ENCODE measurements at places on chromosomes 2 and 18. TPM values are rescaled to one million over a fixed set of nuclear protein-coding genes. Genes with fewer than 3 reads are reported as not detected.
A peak's percentile ranks its signal among the peaks of the same experiment; 100 is the strongest.

The LOXHD1 gene
- total RNA-seq, result 1.3 TPM

The AMER3 gene
- total RNA-seq, result not detected

The ATOH8 gene
- 19.4 TPM for total RNA-seq

The COL6A3 gene
- total RNA-seq, result 105 TPM

The NCKAP1 gene
- total RNA-seq, result 100 TPM

The GNLY gene
- total RNA-seq, result not detected

DNA sequence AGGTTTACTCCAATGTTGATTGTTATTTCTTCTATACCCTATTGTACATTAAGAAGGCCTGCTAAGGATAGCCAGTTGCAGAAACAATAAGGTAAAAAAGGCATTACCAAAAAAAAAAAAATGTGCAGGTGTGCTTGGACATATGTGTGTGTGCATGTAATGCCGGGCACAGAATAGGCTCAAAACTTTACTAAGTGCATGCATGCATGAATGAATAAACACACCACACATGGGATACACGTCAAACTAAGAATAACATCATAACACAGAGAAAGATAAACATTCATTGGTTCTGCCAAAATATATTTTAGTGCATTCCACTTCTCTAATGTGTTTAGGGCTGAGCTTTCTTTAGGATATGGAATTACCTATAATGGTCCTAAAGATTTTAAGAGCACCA lies 298.2 kb downstream of the TCF4 start:
- no peaks in the 10 kb centered on the region for H3K27me3 ChIP-seq
- H3K4me3 ChIP-seq, result no peak overlapping the region
- H3K36me3 ChIP-seq, result no peaks in the 10 kb centered on the region
- no peaks in the 10 kb centered on the region for H3K4me1 ChIP-seq
- no peak for DNase-seq

- no peaks in the 10 kb centered on the region for H3K27me3 ChIP-seq
- no peak overlapping the region for H3K4me3 ChIP-seq
- H3K27ac ChIP-seq, result peak overlapping the region; percentile 59
- DNase-seq, result peak; percentile 65
Measured at GRCh38 chr18:48680339-48681250, 141.8 kb downstream of the CTIF start.

- H3K36me3 ChIP-seq, result no peaks in the 10 kb centered on the region
- H3K4me3 ChIP-seq, result no peak overlapping the region
- no peak for DNase-seq
- H3K27me3 ChIP-seq, result no peaks in the 10 kb centered on the region
- H3K4me1 ChIP-seq, result peaks cover 47% of the 10 kb centered on the region
Measured at GRCh38 chr2:98801921-98802321, 71.0 kb upstream of the MGAT4A start.

GRCh38 chr18:32980896-32981295 lies 208.1 kb upstream of the KLHL14 start:
- no peaks in the 10 kb centered on the region for H3K36me3 ChIP-seq
- DNase-seq, result no peak
- H3K27me3 ChIP-seq, result no peaks in the 10 kb centered on the region
- no peak overlapping the region for H3K27ac ChIP-seq
- H3K4me1 ChIP-seq, result no peaks in the 10 kb centered on the region

- no peak overlapping the region for H3K27ac ChIP-seq
- no peak overlapping the region for H3K4me3 ChIP-seq
- no peaks in the 10 kb centered on the region for H3K4me1 ChIP-seq
- peaks cover 4% of the 10 kb centered on the region for H3K36me3 ChIP-seq
- H3K27me3 ChIP-seq, result no peaks in the 10 kb centered on the region
Measured at GRCh38 chr2:54187331-54187730, 68.7 kb downstream of the TSPYL6 start.

DNA sequence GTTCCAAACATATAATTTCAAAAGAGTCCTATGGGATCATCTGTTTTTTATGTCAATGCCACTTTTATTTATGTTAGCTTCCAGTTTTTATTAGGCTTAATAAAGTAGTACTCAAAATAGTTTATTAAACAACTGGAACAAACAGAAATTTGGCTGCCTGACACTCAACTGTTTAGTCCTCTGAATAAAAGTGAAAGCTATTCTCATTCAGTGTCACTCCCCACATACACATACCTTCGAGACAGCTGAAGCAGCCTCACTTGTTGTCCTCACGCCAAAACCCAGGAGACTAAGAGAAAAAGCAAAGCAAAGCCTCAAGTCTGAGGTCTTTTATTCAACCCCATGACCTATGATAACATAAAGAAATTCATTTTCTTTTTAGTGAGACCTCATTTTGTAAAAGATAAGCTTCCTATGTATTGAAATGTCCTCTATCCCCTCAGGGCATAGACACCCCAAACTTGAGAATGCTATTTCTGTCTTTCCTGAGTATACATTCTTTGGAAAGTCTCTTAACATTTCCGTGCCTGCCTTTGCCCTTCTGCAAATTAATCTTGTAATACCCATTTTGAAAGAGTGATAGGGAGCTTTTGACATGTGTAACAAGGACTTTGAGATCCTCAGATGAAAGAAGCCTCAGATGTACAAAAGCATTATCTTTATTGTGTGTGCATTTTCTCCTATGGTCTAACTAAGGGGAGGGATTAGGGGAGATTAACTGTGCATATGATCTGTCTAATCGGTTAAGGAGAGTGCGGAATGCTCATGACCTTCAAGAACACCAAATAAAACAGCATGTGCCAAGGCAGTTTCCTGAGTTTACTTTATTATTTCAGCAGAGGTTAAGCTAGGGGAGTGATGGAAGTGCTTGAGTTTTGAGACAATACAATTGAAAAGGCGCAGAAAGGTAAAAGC lies 1523.7 kb upstream of the PIK3C3 start:
- H3K27ac ChIP-seq, result no peak overlapping the region
- DNase-seq, result no peak
- H3K4me1 ChIP-seq, result peaks cover 9% of the 10 kb centered on the region
- H3K36me3 ChIP-seq, result no peaks in the 10 kb centered on the region
- no peaks in the 10 kb centered on the region for H3K27me3 ChIP-seq

- peaks cover 11% of the 10 kb centered on the region for H3K4me1 ChIP-seq
- DNase-seq, result no peak
- H3K27me3 ChIP-seq, result no peaks in the 10 kb centered on the region
- no peaks in the 10 kb centered on the region for H3K36me3 ChIP-seq
- H3K4me3 ChIP-seq, result no peak overlapping the region
Measured at GRCh38 chr2:157180359-157180758, 77.1 kb upstream of the GALNT5 start.

DNA sequence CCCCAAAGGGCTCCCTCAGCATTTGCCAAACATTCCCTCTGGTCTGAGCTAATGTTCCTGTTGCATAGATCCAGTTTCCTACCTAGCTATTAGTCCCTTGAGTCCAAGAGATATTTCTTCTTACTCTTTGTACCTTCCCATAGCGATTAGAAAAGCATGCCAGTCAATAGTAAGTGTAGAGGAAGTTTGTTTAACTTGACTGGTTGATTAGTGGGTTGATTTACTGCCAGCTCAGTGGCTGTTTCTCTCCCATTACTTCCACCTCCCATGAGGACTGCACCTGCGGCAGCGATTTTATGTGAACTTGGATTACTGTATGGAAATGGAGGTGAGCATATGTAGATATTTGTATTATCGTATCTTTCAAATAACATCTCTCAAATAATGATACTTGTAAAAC lies 1748.4 kb upstream of the CELF4 start:
- no peaks in the 10 kb centered on the region for H3K27me3 ChIP-seq
- H3K36me3 ChIP-seq, result no peaks in the 10 kb centered on the region
- DNase-seq, result peak; percentile 64
- peaks cover 10% of the 10 kb centered on the region for H3K4me1 ChIP-seq
- no peak overlapping the region for H3K27ac ChIP-seq
- H3K4me3 ChIP-seq, result no peak overlapping the region

- H3K27me3 ChIP-seq, result no peaks in the 10 kb centered on the region
- H3K27ac ChIP-seq, result no peak overlapping the region
- no peak overlapping the region for H3K4me3 ChIP-seq
- no peak for DNase-seq
Measured at GRCh38 chr2:105750735-105751134, 6.0 kb downstream of the NCK2 start.

DNA sequence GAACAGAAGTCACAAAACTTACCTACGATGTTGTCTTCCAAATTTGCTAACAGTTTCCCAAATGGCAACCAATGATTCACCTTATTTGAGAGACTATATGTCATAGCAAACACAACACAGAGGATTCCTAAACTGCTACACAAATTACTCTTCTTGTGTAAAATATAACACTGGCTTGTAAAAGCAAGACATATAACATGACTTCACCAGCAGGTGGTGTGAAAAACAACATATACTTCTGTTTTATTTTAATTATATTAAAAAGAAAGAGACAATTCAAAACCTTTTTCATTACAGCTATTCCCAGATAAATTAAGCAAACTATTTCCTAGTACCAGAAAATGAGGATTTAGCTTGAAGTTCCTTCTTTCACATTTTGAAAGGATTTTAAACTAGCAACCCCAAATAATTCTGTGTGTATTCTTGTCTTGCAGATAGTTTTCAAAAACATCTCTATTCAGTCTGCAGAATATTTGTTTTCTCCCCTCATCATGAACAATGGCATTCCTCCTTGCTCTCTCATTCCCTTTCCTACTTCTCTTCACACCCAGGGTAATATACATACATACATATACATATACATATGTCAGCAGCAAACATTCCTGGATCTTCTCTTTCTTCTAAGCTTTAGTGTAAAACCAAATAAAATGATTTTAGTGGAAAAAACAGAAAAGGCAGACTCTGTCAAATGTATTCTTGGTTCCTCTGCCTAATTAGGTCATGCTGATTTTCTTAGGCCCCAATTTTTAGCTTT lies 62.1 kb downstream of the SCN3A start:
- no peak for DNase-seq
- no peaks in the 10 kb centered on the region for H3K27me3 ChIP-seq
- no peak overlapping the region for H3K27ac ChIP-seq
- H3K36me3 ChIP-seq, result no peaks in the 10 kb centered on the region
- no peaks in the 10 kb centered on the region for H3K4me1 ChIP-seq

- no peaks in the 10 kb centered on the region for H3K36me3 ChIP-seq
- DNase-seq, result no peak
- H3K27me3 ChIP-seq, result no peaks in the 10 kb centered on the region
Measured at GRCh38 chr2:175432021-175432420, 250.5 kb upstream of the ATP5MC3 start.

DNA sequence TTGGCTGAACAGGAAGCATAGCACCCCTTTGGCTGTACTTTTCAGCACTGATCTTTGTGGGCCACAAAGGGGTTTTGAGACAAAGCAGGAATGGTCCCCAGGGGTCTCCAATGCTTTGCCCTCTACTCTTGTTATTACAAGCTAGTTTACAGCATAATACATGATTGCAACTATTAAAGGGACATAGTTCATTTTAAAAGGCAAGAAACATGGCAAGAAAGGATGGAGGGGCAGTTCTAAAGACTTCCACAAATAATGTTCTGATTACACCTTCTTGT lies 196.6 kb downstream of the FHOD3 start:
- no peaks in the 10 kb centered on the region for H3K36me3 ChIP-seq
- no peak overlapping the region for H3K4me3 ChIP-seq
- H3K27me3 ChIP-seq, result no peaks in the 10 kb centered on the region
- H3K4me1 ChIP-seq, result no peaks in the 10 kb centered on the region
- DNase-seq, result no peak
- no peak overlapping the region for H3K27ac ChIP-seq

DNA sequence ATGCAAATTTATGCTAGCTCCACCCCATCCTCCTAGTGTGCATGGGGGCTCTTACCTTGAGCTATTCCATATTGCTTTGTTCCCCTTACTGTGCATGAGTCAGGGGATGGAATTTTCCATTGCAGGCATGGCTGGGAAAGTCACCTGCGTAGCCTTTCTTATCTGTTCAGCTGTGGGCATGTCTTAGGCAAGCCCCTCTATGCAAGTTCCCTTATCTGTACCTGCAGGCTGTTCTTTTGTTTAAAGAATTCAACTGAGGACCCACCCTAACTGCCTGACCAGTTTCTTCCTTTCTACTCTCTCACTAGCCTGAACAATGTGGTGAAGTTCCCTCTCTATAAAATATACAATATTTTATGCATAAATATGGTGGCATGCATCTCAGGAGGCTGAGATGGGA lies 54.2 kb upstream of the CDCA7 start:
- H3K4me1 ChIP-seq, result no peaks in the 10 kb centered on the region
- H3K4me3 ChIP-seq, result no peak overlapping the region
- DNase-seq, result no peak
- no peak overlapping the region for H3K27ac ChIP-seq

- peak; percentile 49 for DNase-seq
- H3K4me1 ChIP-seq, result peaks cover 13% of the 10 kb centered on the region
- no peaks in the 10 kb centered on the region for H3K36me3 ChIP-seq
- H3K27ac ChIP-seq, result no peak overlapping the region
- no peaks in the 10 kb centered on the region for H3K27me3 ChIP-seq
Measured at GRCh38 chr2:191929288-191929687, 82.4 kb upstream of the CAVIN2 start.

DNA sequence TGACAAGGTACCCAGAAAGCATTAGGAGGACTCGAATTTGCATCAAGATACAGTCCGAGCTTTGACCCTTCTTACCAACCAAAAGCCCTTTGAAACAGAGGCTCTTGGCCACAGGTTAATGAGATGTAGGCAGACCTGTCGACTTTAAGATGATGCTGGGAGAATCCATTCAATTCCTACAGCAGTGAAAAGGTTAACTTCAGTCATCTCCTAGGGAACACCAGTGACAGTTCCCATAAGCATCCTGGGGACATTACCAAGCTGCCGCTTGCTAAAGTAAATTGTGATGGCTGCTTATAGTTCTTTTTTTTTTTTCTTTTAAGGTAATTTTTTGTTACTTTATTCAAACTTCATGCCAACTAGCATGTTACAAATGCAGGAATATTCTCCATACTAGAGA lies 379.3 kb downstream of the SOX11 start:
- no peak for DNase-seq
- no peaks in the 10 kb centered on the region for H3K4me1 ChIP-seq
- H3K27me3 ChIP-seq, result no peaks in the 10 kb centered on the region
- H3K36me3 ChIP-seq, result no peaks in the 10 kb centered on the region

DNA sequence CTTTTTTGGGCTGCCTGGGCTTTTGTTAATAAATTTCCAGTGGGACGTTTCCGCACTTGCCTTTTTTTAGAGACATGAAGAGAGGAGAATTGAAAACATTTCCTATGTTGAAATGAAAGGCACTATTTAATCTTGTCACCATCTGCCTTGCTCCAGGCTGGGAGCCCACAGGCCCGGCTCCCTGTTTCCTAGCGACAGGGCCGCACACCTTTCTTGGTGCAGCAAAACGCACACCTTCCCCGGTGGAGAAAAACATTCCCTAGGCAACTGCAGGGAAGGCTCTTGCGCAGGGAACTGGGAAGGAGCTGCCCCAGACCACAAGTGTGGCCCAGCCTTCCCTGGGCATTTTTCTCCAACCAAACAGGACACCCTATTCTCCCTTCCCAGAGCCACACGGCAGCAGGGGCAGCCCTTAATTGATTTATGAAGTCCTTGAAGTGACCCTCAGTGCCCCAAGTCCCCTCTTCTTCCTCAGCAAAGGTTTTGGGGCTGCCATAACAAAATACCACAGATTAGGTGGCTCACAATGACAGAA lies 132.9 kb upstream of the MSH6 start:
- no peak overlapping the region for H3K4me3 ChIP-seq
- no peak overlapping the region for H3K27ac ChIP-seq
- peaks cover 8% of the 10 kb centered on the region for H3K4me1 ChIP-seq
- no peaks in the 10 kb centered on the region for H3K27me3 ChIP-seq
- no peaks in the 10 kb centered on the region for H3K36me3 ChIP-seq

- DNase-seq, result no peak
- H3K4me1 ChIP-seq, result no peaks in the 10 kb centered on the region
- no peaks in the 10 kb centered on the region for H3K27me3 ChIP-seq
- H3K27ac ChIP-seq, result no peak overlapping the region
Measured at GRCh38 chr2:13696601-13697000, 935.9 kb upstream of the LRATD1 start.
